ENCODE measurements at places on chromosomes 5 and 9. TPM values are rescaled to one million over a fixed set of nuclear protein-coding genes. Genes with fewer than 3 reads are reported as not detected.

GZMA gene
- not detected for total RNA-seq

FRRS1L gene
- not detected for total RNA-seq

DNA sequence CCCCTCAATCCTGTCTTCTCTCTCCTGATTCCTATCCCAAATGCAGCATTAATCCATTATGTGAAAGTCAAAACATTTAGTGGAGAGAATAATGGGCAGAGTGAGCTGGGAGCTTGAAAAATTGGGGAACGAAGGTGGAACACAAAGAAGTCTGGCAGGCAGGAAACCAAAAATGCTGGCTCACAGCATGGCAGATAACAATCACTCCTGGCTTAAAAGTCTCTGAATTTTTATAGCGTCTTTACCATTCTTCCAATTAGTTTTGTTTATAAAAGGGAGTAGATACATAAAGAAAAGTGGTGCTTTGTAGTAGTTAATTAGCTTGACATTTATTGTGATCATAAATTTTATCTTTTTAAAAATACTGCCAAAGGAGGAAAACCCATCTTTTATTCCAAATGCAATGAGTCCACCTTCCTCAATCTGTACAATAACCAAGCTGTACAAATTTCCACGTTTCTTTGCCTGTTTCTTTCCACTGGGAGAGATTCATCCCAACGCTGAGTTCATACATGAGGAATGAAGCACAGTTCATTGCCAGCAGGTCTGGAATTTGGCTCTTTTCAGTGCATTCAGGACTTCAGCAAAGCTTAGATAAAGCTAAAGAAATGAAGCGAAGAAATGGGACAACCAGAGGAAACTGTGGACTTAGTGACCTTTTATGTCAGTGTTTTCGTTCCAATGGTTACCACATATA is 174.7 kb downstream of the HMHB1 start:
- no peak for DNase-seq
- H3K4me1 ChIP-seq = peaks cover 34% of the 10 kb centered on the region
- H3K27ac ChIP-seq = peak overlapping the region; percentile 22
- no peaks in the 10 kb centered on the region for H3K27me3 ChIP-seq
- no peaks in the 10 kb centered on the region for H3K36me3 ChIP-seq
- H3K4me3 ChIP-seq = no peak overlapping the region

GRCh38 chr9:3719286-3719685 is 193.5 kb upstream of the RFX3 start:
- no peak overlapping the region for H3K27ac ChIP-seq
- no peaks in the 10 kb centered on the region for H3K36me3 ChIP-seq
- H3K4me3 ChIP-seq = no peak overlapping the region
- DNase-seq = no peak
- H3K4me1 ChIP-seq = no peaks in the 10 kb centered on the region

GRCh38 chr5:146410272-146410671 is 36.9 kb upstream of the TCERG1 start:
- no peaks in the 10 kb centered on the region for H3K27me3 ChIP-seq
- DNase-seq = no peak
- no peak overlapping the region for H3K27ac ChIP-seq
- H3K4me1 ChIP-seq = peaks cover 13% of the 10 kb centered on the region
- no peak overlapping the region for H3K4me3 ChIP-seq

DNA sequence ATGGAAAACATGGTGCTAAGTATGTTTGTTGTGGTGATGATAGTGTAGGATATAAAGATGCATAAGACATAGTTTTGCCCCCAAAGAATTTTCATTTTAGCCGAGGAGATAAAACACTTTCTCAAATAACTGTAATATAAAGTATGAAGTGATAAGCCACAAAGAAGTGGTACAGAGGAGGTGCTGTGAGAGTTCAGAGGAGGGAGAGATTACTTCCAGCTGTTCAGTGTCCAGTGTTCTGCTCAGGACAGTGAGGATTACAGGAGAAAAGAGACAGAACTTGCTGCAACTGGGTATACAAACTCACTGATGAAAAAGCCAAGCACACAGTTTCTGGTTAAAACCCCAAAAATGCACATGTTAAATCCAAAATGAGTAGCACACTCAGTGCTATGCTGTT is 309.3 kb downstream of the KIAA0825 start:
- H3K27ac ChIP-seq = no peak overlapping the region
- no peaks in the 10 kb centered on the region for H3K4me1 ChIP-seq
- no peaks in the 10 kb centered on the region for H3K27me3 ChIP-seq
- no peak overlapping the region for H3K4me3 ChIP-seq
- no peaks in the 10 kb centered on the region for H3K36me3 ChIP-seq

DNA sequence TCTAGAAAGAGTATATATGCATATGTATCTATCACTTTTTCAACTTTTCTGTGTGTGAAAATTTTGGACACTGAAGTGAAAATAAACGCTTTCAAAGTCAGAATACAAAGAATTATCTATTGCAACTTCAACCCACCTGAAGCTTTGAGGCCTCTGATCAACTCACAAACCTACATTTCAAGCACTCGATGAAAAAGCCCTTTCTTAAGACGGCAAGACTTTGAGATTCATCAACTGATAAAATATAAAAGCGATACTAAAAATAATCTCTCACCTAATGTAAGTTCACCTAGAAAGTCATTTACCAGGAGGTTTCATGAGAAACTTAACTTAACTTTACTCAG is 1.2 kb downstream of the GOLPH3 start:
- DNase-seq = peak; percentile 33
- peak overlapping the region; percentile 95 for H3K27ac ChIP-seq
- peaks cover 32% of the 10 kb centered on the region for H3K4me1 ChIP-seq
- peak overlapping the region; percentile 98 for H3K4me3 ChIP-seq
- H3K27me3 ChIP-seq = no peaks in the 10 kb centered on the region
- peaks cover 62% of the 10 kb centered on the region for H3K36me3 ChIP-seq
